ENCODE measurements at places on chromosomes 3 and 15. TPM values are rescaled to one million over a fixed set of nuclear protein-coding genes. Genes with fewer than 3 reads are reported as not detected.

CKMT1B gene
- total RNA-seq, result not detected

SLC22A14 gene
- 1.5 TPM for total RNA-seq

GPR149 gene
- not detected for total RNA-seq

C3orf70 gene
- total RNA-seq, result 1.1 TPM

LRRC3B gene
- not detected for total RNA-seq

TM2D3 gene
- 25.0 TPM for total RNA-seq

RTP3 gene
- not detected for total RNA-seq

TPRG1 gene
- total RNA-seq, result 0.78 TPM

DPPA2 gene
- total RNA-seq, result not detected

BOC gene
- 2.2 TPM for total RNA-seq

CAMK2N2 gene
- total RNA-seq, result not detected

TM4SF18 gene
- total RNA-seq, result 0.39 TPM

SEC61A1 gene
- 209 TPM for total RNA-seq

SLC12A1 gene
- not detected for total RNA-seq

SKOR1 gene
- under 0.01 TPM for total RNA-seq

MAP6D1 gene
- 0.73 TPM for total RNA-seq

GPR160 gene
- 0.39 TPM for total RNA-seq

AQP9 gene
- 4.8 TPM for total RNA-seq

NRROS gene
- total RNA-seq, result 3.3 TPM

CD80 gene
- total RNA-seq, result not detected

TLR9 gene
- total RNA-seq, result not detected

UROC1 gene
- not detected for total RNA-seq

ANKRD34C gene
- total RNA-seq, result not detected

DNASE1L3 gene
- total RNA-seq, result 1.5 TPM

TMEM158 gene
- total RNA-seq, result 26.8 TPM

DMXL2 gene
- total RNA-seq, result 29.1 TPM

IL17RE gene
- total RNA-seq, result 13.9 TPM

TGM4 gene
- under 0.01 TPM for total RNA-seq

PLXNA1 gene
- 73.1 TPM for total RNA-seq

XCR1 gene
- not detected for total RNA-seq

C3orf85 gene
- not detected for total RNA-seq

TMCC1 gene
- total RNA-seq, result 14.1 TPM

LAMB2 gene
- total RNA-seq, result 193 TPM

SOX14 gene
- total RNA-seq, result not detected

KNG1 gene
- not detected for total RNA-seq

CILP gene
- 1.5 TPM for total RNA-seq

RBPMS2 gene
- under 0.01 TPM for total RNA-seq

EBLN2 gene
- total RNA-seq, result 6.6 TPM

ECE2 gene
- total RNA-seq, result not detected

PRICKLE2 gene
- 32.0 TPM for total RNA-seq

ZNF80 gene
- not detected for total RNA-seq

CFAP92 gene
- 0.37 TPM for total RNA-seq

IL16 gene
- 1.6 TPM for total RNA-seq

CCR1 gene
- total RNA-seq, result 0.59 TPM

UBE3A gene
- total RNA-seq, result 56.2 TPM

IGSF10 gene
- total RNA-seq, result under 0.01 TPM

CTXND1 gene
- not detected for total RNA-seq

GOLGA6L10 gene
- 0.20 TPM for total RNA-seq

Measured in subcutaneous preadipocyte (primary cell).